ENCODE measurements at places on chromosomes 11 and 22.
A peak's percentile ranks its signal among the peaks of the same experiment; 100 is the strongest.

DNA sequence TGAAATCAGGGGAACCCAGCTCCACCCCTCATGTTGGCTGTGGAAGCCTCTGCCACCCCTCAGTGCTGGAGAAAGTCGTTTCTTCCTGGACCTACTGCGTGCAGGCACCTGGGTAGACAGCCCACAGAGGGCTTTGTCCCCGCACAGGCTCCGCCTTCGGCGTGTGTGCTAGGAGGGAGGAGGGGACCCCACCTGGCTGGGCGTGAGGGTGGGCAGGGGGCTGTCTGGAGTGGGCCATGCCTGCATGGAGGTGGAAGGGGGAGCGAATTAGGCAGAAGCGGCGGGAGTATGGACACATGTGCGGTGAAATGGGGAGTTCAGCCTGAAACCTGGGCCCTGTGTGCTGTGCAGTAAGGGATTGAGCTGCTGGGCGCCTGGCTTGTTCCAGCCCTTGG lies 49.3 kb downstream of the FBLN1 start:
- no peak for DNase-seq

GRCh38 chr11:70120674-70121073 lies 42.6 kb downstream of the ANO1 start:
- DNase-seq: no peak

DNA sequence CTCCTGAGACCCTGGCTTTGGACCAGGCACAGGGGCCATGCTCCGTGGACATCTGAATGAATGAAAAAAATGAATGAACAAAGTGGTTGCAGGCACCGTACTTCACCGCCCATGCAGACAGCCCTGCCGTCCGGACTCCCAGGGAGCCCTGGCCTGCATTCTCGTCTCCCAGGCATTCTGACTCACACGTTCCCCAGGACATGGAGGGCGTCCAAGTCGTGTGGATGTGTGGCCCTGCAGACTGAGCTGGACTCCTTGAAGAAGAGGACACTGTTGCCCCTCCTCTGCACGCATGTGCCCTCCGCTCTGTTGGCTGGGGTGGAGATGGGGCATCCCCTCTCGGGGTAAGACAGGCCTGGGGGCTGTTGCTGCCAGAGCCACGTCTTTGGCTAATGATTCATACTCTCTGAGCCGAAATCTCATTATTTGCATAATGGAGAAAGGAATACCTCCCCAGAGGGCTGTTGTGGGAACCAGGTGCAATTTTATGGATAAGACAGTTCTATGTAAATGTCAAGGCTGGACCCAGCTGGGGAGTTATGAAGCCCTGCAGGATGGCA lies 49.7 kb downstream of the RTL6 start:
- DNase-seq: peak; percentile 98

GRCh38 chr11:13117344-13117743 lies 108.2 kb downstream of the RASSF10 start:
- no peak for DNase-seq

- DNase-seq: no peak
These were observed 26.1 kb upstream of the PPP2R1B start for GRCh38 chr11:111792314-111792713.

DNA sequence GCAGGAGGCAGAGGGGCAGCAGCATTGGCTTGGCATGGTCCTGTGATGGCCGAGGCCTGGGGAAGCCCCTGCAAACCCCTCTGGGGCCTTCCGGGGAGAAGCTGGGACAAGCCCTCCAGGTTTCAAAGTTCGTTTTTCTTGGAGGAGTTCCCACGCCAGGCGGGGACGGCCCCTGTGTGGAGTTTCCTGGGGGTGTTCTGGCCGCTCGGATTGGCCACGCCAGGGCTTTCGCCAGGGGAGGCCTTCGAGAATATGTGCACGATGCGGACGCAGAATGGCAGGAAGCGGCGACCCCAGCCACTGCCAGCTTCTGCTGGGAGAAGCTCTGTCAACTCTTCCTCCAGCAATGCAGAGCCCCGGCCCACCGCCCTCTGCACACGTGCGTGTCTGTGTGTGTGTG lies 102.3 kb upstream of the ASPHD2 start:
- no peak for DNase-seq

- DNase-seq: no peak
These were observed 33.5 kb downstream of the LRRC10B start for GRCh38 chr11:61542024-61542461.

- peak; percentile 93 for DNase-seq
These were observed 21.2 kb upstream of the BLID start for GRCh38 chr11:122137078-122137793.

DNA sequence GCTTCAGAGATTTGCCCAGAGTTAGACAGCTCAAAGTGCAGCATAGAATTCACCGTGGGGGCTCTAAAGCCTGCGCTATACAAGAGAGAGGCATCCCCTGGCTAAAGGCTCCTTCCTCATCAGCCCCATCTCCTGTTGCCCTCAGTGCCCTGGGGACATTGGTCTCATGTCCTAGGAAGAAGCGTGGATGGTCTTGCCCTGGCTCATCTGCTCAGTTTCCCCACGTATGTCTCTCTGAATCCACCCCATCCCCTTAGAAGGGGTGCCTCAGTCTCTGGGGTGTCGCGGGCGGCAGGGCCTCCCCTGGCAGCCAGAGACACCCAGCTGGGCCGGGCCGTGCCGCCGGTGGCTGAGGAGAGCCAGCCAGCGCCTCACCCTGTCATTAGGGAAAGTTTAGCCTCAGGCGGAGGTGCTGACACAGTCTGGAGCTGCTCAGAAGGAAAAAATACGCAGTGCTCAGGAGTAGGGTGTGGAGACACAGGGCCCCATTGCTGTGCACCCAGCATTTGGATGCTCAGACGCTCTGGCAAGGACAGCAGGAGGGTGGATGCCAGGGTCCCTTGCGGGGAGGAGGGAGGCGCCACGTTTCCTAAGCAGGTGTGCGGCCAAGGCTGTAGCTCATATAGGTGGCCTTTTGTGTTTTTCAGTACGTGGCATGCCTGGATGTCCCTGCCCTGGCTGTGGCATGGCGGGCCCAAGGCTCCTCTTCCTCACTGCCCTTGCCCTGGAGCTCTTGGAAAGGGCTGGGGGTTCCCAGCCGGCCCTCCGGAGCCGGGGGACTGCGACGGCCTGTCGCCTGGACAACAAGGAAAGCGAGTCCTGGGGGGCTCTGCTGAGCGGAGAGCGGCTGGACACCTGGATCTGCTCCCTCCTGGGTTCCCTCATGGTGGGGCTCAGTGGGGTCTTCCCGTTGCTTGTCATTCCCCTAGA lies 1.3 kb downstream of the SLC39A13 start:
- peak; percentile 87 for DNase-seq

DNA sequence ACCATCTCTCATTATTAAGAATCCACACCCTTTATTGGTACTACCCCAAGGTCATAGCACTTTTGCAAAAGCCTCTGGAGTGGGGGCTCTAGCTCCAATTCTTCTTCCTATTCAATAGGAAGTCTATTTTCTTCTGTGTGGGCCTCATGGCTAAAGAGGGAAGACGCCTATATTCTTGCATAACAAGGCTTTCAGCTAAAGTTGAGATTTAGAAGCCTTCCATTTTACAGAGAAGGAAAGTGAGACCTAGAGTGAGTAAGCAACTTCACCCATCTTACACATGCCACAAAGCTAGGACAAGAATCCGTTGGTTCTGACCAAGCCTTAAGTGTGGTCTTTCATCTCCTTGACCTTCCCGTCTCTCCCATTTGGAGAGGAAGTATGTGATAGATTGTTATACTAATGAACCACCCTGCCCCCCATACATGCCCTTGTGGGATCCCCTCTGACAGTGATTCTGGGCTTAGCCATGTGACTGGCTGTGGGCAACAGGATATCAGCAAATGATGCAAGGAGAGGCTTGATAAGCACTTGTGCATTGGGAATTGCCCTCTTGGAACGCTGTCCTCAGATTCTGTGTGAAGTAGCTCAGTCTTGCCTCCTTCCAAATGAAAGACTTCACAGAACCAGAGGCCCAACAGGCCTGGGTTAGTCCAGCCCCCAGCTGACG lies 12.3 kb downstream of the BACE1 start:
- no peak for DNase-seq

GRCh38 chr22:32562401-32562800 lies 87.8 kb downstream of the FBXO7 start:
- peak; percentile 38 for DNase-seq
